Activated naive CD4-positive, alpha-beta T cell treated with anti-CD3 and anti-CD28 coated beads, Interleukin-2, amount 50 U/mL, for 16 hours (primary cell): ENCODE measurements at places on chromosomes 1 and 21.

DNA sequence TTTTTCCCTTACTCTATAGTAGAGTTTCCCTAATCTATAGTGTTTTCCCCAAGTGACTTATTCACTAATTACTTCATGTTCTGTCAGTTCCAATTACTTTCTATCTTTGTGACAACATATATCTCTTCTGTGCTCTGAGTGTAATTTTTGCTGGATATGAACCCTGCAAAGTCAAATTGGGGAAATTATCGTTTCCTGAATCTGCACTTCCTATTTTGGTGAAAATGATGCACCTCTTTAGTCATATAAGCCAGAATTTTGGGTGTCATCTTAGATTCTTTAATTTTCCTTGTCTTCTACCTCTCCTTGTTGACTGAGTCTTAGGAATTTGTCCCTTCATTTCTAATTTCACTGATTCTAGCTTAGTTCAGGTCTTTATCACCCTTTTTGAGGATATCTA is 33.4 kb upstream of the PRKACB start:
- no peak for DNase-seq

DNA sequence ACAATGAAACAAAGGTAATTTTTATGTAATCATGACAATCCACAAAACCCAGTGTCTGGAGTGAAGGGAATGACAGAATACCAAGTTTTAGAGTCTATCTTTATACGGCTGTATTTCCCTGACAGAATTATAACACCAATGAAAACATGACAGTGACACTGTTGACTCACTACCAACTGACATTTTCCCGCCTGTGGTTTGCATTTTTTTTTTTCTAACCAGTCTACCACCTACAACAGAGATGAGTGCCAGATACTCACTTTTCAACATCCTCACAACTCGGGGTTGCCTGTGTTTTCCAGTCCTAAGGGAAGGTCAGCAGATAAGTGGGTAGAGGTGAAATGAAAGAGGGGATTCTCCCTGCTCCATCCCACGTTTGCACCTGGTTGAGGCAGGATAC is 118.9 kb downstream of the KCNJ6 start:
- no peak for DNase-seq

DNA sequence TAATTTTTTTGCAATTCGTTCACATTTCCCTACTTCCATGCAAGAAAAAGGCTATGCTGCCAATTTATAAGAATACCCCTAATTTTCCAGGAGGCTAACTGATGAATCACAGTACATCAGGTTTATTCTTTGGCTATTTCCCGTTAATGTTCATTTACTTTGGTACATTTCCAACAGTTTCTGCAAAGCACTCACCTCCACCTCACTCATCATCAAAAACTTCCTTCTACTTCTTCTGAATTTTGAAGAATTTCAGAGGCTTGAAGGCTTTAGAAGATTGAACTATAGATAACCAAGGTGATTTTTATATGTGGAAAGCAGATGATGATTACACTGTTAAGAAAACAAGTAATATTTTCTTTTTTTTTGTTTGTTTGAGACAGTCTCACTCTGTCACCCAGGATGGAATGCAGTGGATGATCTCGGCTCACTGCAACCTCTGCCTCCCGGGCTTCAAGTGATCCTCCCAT is 60.5 kb upstream of the HP1BP3 start:
- DNase-seq, result no peak

- DNase-seq, result no peak
Observed at GRCh38 chr1:91643431-91643830, 142.8 kb downstream of the CDC7 start.

DNA sequence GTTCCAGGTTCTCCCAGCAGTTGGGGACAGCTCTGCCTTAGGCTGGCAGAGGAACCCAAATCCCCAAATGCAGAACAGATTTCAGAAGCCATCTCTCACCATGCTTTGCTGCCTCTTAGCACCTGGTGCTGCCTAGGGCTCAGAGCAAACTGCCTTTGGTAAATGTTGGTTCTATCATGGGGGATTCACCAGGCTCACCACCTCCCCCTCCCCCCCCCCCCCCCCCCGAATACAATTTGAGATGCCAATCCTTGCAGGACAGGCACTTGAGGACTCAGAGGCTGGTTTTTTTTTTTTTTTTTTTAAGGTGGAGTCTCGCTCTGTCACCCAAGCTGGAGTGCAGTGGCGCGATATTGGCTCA is 447 bp upstream of the PAQR6 start:
- DNase-seq, result no peak

GRCh38 chr1:98839840-98840239 is 164.8 kb downstream of the PLPPR5 start:
- DNase-seq, result no peak

GRCh38 chr1:31886866-31887265 is 51.3 kb downstream of the PTP4A2 start:
- no peak for DNase-seq

GRCh38 chr1:82264802-82265201 is 464.1 kb downstream of the ADGRL2 start:
- no peak for DNase-seq

GRCh38 chr1:9069326-9070100 is at the start of gene SLC2A5:
TSS of gene SLC2A5 (minus strand) at chr1:9069635. CDS start at chr1:9069536, 99 bp downstream.
- no peak for DNase-seq

- DNase-seq, result no peak
Observed at GRCh38 chr1:231931146-231931545, 304.6 kb downstream of the DISC1 start.

DNA sequence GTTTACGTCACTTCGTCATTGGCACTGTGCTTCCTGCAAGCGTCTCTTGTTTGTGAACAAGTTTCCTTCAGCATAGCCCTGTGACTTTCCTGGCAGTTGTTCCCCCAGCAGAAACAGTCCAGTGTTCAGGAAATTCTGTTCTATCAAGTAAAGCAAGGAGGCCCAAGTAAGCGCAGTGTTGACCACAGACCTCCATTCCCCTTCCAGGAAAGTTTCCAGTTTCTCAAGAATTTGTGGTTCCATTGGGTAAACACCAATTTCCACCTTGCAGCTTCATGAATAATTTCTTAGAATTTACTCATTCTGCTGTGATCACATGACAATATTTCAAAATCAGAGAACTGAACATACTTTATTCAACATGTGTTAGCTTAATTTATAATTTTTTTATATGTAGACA is 88.5 kb upstream of the ETV3 start:
- DNase-seq, result no peak

DNA sequence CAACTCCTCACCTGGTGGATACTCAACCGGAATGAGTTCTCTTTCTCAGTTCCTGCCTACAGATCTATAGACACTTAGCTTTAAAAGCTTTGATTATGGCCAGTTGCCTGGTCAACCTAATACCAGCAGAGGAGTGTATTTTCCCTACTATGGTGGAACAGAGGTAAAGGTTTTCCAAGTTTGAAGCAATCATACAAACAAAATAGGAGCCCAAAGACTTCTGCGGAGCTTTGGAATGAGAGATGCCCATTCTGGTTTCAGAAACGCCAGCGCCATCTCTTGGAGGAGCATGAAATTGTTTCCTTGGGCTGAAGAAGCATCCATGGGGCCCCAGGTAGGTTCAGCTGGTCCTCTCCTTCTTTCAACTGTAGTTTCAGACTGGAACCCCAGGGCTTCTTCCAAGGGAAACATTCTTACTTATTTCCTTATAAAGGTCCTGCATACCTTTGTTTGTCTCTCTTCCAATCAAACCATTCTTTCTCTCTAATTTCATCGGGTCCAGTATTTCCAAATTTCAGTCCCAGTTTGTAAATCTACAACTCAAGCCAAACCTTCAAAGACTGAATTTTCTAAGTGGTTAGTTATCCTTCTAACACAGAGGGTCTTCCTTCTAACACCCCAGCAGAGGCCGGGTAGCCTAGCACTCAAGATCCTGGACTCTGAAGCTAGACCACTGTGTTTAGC is 95.9 kb downstream of the KCNJ15 start:
- peak; percentile 59 for DNase-seq

DNA sequence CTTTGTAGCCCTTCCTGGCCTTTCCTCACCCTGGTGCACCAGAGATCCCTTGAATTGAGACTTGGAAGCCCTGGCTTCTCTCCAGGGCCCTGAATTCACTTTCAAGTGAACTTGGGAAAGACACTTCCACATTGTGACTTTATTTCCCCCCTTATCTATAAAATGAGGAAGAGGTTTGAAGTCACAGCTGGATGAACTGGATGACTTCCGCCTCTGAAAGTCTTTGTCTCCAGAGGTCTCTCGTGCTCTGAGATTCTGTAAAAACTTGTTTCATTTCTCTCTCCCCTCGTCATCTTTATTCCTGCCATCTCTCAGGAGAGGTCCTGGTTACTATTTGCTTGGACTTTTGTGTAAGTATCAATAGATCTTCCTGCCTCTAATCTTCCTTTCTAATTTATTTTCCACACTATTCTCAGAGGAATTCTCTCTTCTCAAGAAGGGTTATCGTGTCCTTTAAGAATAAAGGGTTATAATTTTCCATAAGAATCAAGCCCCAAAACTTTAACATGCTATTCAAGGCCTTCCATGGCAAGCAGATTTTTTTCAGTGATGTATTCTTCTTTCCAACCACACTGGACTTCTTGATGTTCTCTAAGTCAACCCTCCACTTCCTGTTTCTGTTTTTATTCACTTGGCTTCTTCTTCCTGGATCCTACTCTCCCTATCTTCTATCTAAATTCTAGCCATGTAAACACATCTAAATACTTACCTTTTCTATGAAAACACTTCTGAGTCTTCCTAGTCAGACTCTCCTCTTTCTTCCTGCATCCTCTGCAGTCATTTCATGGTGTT is 6.5 kb upstream of the RPTN start:
- no peak for DNase-seq

DNA sequence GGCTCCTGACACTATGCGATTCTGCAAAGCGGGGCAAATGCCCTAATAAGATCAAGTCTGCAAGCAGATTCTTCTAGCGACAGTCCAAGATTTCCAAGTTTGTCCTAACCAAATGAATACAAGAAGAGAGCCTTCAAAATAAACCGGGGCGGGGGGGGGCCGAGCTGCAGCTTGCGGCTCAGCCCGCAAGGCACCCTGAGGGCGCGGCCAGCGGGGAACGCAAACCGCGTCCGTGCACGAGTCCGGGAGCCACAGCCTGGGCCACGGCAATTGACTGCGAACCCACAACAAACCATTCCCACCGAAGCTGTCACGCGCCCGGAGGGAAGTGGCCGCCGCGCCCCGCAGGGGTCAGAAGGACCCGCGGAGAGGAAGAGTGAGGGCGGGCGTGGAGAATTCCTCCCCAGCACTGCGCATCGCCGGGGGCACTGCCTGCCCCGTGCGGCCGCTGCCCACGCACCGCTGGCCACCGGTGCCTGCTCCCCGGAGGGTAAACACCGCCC is 687 bp downstream of the TGFBR3 start:
- DNase-seq, result peak; percentile 19

DNA sequence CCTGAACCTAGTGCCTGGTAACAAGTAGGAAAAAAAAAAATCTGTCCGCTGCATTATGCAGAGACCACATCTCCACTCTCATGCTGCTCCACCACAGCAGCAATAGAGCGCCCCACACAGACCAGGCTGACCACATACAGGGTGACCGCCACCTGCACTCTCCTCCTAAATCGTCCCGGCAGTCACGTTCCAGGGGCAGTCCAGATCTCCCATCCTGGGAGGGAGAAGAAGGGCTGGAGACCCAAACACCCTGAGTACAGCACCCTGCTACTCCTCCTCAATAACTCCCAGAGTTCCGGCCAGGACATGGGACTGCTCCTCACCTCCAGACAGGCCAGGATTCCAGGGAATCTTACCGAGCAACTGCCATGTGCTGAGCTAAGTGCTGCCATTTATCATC is 15.3 kb downstream of the URB1 start:
- DNase-seq, result no peak

GRCh38 chr1:92408825-92409224 is 77.9 kb downstream of the GFI1 start:
- no peak for DNase-seq

GRCh38 chr21:15517394-15517793 is 212.4 kb upstream of the USP25 start:
- DNase-seq, result no peak

DNA sequence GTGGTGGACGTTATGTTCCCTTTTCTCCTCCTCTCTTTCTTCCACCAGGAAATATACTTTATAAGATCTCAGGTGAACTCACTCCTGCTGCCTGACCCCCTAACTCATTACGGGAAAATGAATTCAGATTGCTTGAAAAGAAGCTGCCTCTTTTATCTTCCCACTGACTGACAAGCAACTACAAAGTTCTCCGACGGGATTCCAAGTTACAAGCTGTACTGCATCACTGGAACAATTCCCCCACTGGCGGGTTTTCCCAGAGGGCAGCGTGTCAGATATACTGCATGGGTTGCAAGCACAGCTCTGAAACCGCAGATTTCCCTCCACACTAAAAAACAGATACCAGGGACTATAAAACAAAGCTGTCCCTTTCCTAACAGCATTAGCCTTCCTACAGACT is 390.6 kb downstream of the KCTD3 start:
- DNase-seq, result no peak

DNA sequence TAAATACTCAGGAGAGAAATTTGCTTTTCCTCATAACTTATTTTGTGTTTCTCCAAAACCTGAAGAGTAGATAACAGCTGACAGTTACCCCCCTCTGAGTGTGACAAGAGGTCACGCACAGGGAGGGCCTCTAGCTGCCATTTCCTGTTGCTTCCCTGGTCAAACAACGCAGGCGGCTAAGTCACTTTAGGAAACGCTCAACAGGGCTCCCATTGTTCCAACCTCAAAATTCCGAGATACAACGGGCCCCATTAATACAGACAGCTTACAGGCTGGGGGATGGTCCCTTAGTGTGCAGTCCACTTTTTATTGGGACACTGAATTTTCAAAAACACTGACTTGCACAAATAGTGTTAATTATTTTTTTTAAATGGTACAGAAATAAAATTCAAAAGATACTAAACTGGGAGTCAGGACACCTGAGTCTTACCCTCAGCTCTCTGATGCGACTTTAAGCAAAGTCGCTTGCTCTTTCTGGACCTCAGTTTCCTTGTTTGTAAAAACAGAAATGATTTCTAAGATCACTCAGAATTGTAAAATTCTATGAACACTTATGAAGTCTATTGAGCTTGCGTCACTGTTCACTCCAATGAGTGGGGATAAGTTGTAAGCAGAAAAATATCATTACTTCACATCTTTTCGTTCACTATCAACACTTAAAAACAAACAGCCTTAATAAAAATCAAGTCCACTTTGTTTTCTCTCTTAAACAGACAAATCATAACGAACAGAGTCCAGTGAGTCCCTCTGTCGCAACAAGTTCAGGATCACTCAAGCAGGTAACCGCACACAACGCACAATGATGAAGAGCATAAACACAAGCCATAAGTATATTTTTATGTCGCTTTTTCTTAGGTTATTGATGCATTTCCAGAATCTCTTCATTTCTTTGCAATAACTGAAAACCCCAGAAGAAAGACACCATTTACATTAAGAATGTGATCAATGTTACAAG is 13.5 kb downstream of the LZIC start:
- DNase-seq, result no peak

DNA sequence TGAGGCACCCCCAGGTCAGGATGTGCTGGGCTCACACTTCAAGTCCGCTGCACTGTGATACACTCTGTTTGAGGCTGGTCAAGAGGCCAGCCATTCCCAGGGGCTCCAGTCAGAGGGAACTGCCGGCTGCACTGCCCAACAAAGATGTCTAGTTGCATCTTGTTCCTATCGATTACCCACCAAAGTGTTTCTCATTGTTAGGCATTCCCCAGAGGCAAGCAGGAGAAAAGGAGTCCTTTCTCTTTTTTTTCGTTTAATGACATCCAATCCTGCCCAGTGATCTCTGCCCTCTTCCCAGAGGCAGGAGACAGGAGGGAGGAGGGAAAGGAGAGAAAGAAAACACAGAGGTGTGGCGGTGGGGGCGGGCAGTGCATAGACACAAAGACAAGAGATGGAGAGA is 150.4 kb downstream of the OMA1 start:
- DNase-seq, result no peak
